Activated gamma-delta T cell treated with anti-CD3 and anti-CD28 coated beads, Interleukin-2, amount 50 U/mL, for 16 hours (primary cell): ENCODE measurements at places on chromosomes 1 and 21.

DNA sequence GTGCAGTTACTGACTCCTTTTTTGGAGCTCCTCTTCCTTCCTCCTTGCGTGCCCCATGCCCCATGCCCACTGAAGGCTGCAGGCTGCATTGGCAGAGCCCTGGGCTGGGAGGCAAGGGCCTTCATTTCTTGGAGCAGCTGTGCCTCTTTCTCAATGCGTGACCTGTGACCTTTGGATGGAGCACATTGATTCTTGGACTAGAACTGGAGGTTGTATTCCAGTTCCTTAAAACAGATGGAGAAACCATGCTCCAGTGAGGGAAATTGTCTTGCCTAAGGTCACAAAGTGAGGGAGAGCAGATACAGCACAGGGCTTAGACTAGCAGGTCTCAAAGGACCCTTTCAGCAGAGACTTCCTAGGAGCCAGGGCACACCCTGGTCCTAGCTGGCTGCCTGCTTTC, 9.0 kb downstream of the TMEM269 start:
- no peak for DNase-seq

GRCh38 chr1:167022384-167022783, 33.3 kb downstream of the MAEL start:
- no peak for DNase-seq

DNA sequence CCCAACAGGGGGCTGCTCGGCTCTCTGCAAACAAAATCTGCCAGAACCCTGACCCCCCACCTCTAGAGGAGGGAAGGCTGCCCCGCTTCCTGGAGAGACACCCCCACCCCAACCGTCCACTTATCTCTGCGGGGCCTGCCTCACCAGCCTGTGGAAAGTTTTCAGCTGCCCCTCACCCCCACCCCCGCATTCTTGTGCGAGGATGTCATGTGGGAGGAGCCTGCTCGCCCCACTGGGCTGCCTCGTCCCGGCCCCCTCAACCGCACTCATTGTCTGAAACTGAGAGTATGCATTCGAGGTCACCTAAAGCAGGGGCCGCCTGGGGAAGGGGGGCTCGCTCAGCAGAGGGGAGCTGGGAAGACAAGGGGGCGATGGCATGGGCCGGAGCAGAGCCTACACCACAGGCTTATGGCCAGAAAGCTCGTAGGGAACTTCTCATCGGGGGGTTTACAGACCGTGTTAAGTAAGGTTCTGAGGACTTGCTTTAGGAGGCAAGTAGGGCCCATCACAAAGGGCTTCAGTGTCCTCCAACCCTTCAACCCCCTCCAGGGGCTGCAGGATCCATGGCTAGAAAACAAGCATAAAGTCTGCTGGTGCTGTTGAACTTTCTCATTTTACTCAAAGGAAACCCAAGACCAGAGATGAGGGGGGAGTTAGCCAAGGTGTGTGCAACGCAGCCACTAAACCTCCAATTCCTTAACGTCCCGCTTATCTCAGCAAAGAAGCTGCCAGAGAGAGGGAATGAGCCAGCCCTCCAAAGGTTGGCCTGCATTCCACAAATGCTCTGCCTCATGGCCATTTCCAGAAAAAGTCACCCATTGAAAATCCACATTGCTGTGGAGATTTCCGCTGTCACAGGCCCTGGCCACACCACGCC, 9.4 kb downstream of the EPHA2 start:
- DNase-seq = no peak

DNA sequence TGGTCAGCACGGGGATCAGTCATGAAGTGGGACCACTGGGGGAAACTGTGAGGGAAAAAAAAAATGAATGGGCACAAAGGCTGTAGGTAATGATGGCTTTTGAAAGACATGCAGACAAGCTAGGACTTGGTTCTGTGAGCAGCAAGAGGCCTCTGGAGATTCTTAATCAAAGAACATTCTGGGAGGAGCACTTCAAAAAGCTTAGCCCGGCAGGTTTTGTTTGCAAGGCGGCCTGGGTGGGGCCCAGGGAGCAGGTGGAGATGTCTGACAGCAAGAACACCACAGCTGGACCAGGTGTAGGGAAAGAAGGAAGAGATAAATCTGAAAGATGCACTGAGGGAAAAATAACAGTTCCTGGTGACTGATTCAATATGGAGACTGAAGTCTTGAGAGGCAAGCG, 6.0 kb downstream of the TEX35 start:
- DNase-seq = no peak

- DNase-seq = no peak
Observed at GRCh38 chr1:208015255-208015654, 104.3 kb upstream of the CD34 start.

- DNase-seq = no peak
Observed at GRCh38 chr1:165383599-165384405, 27.3 kb upstream of the LMX1A start.

GRCh38 chr1:155049651-155050559, 1.2 kb upstream of the ADAM15 start:
- DNase-seq = no peak

DNA sequence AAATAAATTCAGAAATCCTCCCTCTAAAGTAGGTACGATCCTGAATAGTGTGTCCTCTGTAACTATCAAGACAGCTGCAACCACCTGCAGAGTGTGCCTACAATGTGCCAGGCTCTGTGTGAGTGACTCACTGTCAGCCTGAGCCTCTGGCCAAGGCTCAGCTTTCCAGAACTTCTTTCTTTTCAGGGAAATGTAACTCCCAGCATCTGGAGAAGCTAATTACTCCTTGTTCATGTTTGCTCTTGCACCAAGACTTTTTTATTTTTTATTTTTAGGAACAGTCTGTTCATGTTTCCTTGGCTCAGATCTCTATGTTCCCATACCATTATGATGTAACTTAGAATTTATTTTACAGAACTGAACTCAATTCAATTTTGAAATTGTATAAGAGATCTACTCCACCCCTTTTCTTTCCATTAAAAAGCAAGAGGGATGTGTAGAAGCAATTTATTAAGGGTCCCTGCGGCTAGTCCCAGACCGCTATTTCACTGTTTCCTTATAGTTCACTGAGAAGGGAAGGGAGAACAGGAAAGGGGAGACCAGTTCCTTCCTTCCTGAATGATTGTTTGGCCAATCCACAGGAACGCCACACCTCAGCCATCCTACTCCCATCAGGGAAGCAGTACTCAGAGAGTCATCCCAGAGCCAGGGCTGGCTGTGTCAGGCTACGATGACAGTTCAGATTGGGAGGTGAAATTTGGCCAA, 112.4 kb upstream of the ZNF648 start:
- no peak for DNase-seq

DNA sequence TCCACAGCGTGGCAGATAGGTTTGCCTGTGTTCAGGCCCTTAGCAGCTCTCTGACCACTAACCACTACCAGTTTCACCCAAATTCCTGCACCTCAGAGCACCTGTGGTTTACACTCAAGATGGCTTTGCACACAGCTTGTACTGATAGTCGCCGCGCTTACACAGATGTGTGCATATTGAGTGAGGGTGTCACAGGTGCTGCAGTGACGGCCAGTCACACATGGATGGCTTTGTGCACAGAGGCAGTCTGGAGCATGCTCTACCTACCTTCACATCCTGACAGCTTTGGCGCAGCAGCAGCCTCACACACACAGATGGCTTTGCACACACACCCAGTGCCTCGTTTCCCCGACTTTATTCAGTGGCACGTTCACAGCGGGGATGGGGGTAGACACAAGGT, 7.5 kb downstream of the DMAP1 start:
- DNase-seq = no peak

DNA sequence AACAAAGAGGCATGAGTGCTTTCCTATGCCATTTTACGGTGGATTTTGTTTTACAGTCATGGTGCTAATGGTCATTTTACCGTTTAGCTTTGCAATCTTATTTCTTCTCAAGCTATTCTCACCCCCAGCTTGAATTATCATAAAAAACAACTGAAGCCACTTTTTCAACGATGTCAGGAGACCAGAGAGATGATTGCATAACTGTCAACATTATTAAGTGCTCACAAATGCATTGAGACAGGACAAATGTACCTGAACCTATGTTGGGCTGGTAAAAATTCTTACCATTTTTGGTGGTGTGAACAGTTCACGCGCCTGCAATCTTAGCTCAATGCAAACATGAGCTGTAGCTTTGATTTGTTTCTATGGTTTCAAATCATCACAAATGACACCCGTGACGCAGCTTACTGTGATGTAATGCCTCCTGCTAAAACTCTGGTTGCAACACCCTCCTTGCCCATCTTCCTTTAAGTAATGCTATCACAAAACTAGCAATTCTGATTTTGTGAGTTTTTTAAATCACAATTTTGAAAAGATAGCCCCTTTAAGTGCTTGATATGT, 104.4 kb downstream of the UCHL5 start:
- no peak for DNase-seq

DNA sequence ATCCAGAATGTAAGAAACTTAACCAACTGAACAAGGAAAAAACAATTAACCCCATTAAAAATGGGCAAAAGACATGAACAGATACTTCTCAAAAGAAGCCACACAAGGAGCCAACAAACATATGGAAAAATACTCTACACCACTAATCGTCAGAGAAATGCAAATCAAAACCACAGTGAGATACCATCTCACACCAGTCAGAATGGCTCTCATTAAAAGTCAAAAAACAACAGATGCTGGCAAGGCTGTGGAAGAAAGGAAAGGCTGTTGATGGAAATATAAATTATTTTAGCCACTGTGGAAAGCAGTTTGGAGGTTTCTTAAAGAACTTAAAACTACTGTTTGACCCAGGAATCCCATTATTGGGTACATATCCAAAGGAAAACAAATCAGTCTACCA, 51.2 kb downstream of the RGS4 start:
- DNase-seq = no peak

- DNase-seq = no peak
Observed at GRCh38 chr1:112687361-112687760, 12.9 kb downstream of the MOV10 start.

- DNase-seq = no peak
Observed at GRCh38 chr1:26281091-26281958, 1.4 kb downstream of the SH3BGRL3 start.

GRCh38 chr1:176552217-176552991, 89.4 kb downstream of the PAPPA2 start:
- DNase-seq = no peak

DNA sequence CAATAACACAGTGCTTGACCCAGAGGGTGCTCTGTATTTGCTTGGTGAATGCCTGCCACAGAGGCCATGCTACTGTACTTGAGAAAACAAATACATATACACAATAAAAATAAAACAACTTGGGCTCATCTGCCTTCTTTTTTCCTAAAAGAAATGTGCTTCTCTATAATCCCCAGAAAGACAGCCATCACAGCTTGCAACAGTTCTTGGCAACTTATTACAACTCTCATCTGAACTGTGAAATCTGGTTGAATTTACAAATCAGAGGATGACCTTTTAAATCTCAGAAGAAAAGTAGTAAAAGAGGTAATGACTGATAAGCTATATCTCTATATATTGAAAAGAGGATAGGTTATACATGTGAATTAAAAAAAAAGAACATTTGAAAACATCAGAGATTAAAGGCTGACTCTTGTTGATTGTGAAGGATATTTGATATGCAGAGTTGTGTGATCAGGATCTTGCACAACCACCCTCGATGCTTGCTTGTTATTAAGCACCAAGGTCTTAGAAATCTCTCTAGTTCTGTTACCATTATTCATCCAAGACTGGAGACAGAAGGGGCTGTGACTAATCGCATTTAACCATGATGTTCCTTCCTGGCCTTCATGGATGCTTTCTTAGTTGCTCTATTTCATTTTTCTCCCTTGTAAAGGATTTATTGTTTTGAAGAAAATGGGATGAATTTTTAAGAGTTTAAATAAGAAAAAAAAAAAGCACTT, 213.4 kb downstream of the APP start:
- no peak for DNase-seq

- no peak for DNase-seq
Observed at GRCh38 chr21:37405629-37406028, 39.1 kb downstream of the DYRK1A start.

DNA sequence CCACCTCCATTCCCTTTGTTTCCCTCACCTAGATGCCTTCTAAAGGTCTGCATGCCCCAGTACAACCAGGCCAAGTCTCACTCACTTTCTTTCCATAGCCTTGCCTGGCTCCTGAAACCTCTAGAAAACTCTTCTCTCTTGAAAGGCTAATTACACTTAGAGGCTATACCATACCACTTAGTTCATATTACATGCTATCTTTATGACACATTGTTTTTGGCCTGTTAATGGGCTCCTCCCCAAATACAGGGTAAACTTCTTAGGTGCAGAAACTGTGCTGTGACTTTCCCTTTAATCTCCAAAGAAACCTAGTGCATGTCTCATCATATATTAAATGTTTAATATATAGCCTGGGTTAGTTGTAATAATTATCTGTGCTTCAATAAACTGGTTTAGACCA, 56.6 kb upstream of the C1orf105 start:
- no peak for DNase-seq

DNA sequence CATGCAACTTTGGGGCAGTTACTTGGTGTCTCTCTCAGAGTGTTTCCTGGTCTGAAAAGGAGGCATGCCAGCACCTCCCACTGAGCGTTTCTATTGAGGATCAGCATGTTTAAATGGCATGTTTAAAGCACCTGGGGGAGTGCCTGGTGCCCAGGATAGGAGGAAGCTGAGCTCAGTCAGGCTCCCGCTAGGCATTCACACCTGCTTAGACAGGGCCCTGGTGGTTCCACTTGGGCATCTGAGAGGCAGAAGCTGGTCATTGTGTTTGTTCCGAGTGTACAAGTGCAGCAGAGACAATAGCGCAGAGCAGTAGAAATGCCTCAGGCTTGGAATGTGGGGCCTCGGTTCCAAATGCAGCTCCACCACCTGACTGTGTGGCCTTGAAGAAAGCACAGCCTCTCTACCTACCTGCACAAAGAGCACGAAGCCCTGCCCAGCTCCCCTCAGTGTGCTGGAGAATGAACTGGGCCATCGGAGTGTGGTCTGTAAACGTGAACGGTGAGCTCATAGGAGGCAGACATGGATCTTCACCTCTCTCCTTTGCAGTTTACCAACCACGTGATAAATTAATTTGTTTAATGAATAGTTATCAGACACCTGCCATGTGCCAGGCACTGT, 20.3 kb upstream of the TMEM222 start:
- DNase-seq = no peak

DNA sequence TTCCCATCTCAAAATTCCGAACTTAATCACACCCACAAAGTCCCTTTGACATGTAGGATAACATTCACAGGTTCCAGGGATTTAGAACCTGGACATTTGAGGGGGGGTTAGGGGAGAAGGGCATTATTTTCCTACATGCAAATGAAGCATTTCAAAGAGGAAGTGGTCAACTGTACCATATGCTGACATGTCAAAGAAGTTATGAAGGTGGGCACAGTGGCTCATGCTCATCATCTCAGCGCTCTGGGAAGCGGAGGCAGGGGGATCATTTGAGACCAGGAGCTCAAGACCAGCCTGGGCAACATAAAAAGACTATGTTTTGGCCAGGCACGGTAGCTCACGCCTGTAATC, 35.7 kb downstream of the PTP4A2 start:
- no peak for DNase-seq

DNA sequence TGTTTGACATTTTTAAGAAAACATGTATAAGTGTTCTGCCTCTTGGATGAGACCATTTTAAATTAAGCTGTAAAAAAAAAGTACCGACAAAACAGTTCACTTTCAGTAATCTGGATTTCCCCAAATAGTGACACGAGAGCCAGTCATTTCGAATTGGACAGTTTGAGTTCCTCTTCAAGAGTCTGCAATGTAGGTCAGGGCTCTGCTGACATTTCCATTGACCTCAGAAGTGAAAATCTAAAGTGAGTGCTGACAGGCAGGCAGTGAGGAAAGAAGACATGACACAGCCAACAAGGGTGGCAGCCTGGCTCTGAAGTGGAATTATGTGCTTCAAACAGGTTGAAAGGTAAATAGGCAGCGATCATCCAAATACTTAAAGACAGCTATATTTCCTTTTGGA, at the start of gene IL23R:
IL23R (plus strand) TSS at position 259 of the 400 bp plus-strand sequence. CDS start 1,667 bp downstream, outside the sequence.
- DNase-seq = peak; percentile 29
